ENCODE measurements at places on chromosomes 3 and 15. TPM values are rescaled to one million over a fixed set of nuclear protein-coding genes. Genes with fewer than 3 reads are reported as not detected.

GRCh38 chr3:140501061-140501769 is 176.6 kb upstream of the TRIM42 start:
- DNase-seq: no peak

DNA sequence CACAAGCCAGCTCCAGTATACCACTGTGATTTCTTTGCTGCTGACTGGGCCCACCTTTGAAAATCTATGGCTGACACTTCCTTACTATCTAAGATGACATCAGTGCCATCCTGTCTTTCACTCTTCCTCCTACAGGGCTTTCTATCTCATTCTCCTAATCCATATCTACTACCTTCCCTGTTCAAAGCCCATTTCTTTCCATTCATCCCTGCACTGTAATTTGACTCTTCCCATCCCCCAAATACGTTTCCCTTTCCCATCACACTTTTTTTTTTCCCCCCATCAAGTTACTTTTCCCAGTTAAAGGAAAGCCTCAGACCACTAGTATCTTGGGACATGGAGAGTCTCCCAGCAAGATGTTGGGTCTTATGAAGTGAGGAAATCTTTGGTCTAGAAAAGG is 136.7 kb downstream of the AKAP13 start:
- no peak for DNase-seq

GRCh38 chr15:88568589-88568988 is 22.1 kb upstream of the DET1 start:
- no peak for DNase-seq

- no peak for DNase-seq
Observed at GRCh38 chr3:21140785-21141184, 610.2 kb downstream of the ZNF385D start.

GRCh38 chr15:100311154-100311625 is 30.6 kb downstream of the ADAMTS17 start:
- DNase-seq: no peak

DNA sequence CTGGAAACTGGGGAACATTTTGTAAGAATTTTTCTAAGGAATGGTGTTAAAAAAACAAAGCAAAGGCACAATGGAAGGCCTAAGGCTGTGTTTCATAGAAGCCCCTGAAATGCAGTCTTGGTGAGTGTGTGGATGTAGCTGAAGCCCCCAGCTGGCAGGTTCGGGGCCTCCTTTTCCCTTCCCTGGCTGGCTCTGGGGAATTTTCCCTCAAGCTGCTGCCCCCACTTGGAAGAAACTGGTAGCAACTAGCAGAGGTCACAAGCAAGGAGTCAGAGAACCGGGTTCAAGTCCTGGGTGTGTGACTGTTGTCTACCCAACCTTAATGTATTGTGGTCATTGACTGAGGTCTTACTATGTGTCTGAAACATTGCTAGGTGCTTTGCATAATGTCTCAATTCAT is 85.3 kb upstream of the MYZAP start:
- DNase-seq: no peak

DNA sequence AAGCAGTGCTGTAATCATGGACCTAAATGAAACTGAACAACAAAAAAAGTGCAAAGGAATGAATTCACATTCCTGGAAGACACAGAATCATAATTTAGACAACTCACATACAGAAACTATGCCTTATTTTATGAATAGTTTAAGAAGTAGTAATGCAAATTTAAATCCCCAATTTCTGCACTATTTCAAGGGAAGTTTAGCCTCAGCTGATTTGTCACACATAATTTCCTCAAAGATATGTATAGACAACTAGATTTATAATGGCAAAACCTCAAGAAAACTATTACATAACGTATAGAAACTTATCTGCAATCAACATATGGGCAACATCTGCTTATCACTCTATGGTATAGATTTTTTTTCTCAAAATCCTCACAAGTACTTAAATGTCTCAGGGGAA is 7.8 kb upstream of the PTX3 start:
- no peak for DNase-seq

DNA sequence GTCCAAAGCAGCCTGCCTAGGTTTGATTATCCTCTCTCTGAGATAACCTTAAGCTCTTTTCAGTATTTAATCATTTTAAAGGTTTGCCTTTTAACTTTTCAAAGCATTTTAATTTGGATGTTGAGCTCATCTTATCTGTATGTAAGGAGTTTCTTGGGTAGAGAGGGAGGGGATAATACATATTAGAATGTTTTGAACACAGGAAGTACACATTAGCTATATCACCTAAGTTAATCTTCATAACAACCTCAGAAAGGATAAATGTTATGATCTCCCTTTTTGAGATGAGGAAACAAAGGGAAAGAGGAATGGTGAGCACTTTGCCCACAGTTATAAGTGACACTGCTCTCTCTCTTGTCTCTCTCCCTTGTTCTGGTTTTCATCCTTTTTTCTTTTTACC is 2.2 kb upstream of the CD47 start:
- no peak for DNase-seq

- DNase-seq: no peak
Observed at GRCh38 chr3:59970376-59970775, 920.6 kb upstream of the CFAP20DC start.

DNA sequence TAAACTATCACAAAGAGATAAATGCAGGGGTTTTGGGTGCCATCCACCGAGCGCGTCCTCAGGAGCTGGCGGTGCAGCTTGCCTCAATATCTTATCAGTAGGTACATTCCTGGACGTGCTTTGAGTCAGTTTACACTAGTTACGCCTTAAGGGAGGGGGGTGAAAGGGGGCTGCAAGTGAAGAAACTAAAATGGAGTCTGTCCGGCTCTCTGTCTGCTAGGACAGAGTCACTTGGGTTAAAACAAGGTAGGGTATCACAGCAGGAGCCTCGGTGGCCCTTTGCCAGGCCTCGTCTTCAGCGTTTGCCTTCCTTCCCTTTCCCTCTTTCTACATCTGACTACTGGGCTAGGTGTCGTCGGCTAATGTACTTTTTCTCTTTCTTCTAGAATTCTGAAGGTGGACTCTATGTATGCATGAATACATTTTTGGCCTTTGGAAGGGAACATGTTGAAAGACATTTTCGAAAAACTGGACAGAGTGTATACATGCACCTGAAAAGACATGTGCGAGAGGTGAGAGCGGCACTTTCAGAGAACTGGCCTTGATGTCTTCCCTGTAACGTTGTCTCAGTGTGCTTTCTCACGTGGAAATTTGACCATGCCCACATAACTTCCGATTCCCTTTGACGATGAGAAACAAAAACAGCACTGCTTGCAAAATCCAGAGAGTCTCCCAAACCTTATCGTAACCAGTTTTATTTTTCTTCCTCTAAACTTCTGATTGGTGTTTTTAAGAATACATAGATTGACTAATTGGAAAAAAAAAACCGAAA is 28.8 kb downstream of the USP13 start:
- DNase-seq: no peak

DNA sequence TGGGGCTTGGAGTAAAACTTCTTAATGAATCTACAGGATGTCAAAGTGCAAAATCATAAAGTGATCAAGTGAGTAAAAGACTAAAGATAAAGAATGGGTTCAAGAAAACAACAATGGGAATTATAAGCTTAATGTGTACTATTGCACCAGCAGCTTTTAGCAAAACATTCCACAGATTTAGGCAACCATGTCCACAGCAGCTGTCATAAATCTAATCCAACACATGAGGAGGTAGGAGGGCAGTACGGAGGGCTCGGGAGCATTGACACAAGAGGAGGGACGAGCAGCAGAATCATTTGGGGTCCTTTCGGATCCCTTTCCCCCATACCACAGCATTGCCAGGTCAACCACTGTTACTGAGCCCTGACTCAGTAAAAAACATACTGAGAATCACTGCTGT is 464.3 kb upstream of the WNT5A start:
- DNase-seq: no peak

DNA sequence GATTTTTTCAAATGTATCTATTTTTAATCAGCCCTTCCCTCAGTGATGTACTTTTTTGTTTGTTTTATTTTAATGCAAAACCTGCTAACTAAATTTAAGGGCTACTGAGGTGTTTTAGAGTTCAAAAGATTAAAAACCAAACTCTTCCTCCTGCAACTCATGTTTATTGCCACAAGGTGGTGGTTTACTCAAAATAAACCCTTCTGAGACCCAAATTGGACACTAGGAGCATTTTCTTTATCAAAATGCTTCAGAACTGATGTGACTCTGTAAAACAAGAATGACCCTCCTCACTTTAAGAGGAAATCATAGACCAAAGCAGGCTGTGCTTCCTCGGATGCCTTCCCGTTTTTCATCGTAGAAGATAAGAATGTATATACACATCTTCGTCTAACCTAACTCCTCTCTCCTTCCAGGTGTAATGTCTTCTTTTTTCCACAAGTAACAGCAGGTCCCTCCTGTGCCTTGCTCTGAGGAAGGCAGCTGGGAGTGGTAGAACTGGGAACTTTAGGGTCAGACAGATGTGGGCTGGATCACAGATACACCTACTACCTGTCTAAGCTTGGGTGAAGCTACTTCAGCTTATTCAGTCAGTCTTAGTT is 2.9 kb upstream of the NME9 start:
- DNase-seq: no peak

GRCh38 chr3:7630351-7630911 is 769.5 kb downstream of the GRM7 start:
- no peak for DNase-seq

DNA sequence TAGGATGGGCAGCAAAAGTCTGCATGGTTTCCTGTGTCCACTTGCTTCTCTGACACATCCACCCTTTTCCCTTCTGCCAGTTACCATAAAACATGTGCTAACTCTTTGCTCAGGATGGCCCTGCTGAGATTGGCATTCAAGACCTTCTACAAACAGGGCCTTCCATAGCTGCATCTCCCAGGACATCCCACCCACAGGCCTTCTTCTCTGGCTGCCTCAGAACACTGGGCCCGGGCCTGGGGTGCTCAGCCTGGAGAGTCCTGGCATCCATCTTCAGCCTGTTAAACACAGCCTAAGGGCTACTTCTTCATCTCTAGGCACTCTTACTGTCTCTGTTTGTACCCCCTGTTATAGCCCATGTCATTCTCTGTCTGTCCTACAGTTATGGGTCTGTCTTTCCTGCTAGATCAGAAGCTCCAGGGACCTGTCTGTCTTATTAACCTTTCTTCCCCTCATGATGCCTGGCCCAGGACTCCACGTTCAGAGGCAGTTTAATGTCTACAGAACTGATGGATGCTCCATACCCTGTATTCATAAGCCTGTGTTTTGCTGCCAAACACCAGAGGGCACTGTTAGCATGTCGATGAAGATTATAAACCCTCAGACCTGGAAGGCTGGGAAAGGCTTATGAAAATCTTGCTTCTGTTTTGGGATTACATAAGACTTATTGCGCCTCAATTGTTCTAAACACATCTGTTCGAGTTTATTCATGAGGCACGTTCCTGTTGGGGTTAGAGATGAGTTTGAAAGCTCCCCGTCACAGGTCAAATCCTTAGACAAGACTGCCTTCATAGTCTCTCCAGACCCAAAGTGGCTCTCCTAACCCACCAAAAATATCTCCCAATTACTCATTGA is 16.5 kb downstream of the SEMA3G start:
- peak; percentile 57 for DNase-seq

- DNase-seq: no peak
Observed at GRCh38 chr3:123365450-123366143, 83.3 kb downstream of the ADCY5 start.

DNA sequence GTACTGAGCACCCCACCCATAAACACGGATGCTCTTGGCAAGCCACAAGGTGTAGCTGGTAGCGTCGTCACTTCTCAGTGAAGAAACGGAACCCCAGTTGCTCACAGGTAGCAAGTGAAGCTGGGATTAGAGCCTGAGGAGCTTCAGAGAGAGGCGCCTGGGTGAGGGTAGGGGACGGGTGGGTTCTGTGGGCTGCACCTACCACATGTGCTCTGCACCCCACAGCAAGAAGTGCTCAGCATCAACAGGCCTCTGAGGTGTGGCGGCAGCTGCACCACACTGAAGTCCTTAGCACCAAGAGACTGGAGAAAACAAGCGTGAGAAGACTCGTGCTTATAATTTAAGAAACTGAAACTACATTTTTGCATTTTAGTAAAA is 9.8 kb downstream of the MAP6D1 start:
- no peak for DNase-seq

DNA sequence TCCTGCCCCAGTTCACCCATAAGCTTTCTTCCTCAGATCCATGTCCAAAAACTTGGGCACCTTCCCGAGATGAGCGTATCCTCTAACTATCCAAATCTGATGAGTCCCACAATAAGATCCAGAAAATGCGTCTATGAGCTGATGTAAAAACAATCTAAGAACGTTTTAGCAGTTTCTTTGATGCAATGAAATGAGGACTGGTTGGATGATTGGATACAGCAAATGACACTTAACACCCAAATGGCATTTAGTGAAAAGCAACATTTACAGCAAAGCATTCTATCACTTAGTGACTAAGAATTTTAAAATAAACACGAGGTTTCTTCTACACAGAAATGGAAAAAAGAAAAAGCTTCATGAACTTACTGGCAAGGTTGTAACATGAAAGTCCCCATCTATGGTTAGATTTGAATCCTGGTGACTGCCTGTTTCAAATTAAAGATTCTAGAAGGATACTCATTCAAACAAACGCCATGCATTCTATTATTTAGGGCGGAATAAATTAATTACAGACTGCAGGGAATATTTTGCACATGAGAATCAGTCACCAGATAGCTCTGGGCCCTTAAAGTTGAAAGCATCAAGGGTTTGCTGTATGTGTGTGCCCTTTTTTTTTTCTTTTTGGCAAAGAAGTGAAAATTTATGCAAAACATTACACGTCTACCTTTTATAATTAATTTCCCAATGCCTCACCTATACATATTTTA is 598.6 kb downstream of the FOXP1 start:
- no peak for DNase-seq

GRCh38 chr3:185680231-185680630 is 94.1 kb downstream of the SENP2 start:
- no peak for DNase-seq

Gene IL5RA
- not detected for total RNA-seq

Gene TMC3
- total RNA-seq: not detected

Gene FBXO40
- not detected for total RNA-seq

Gene TIMMDC1
- 105 TPM for total RNA-seq

Gene CLDN18
- not detected for total RNA-seq

Gene SLC28A2
- not detected for total RNA-seq

Gene PIF1
- 50.0 TPM for total RNA-seq

Gene FRMD5
- 0.23 TPM for total RNA-seq

Gene TNNC1
- 5.9 TPM for total RNA-seq

Gene FBXL2
- total RNA-seq: not detected

Gene LIPH
- not detected for total RNA-seq

Gene PCSK6
- 3.0 TPM for total RNA-seq
